ENCODE measurements at places on chromosomes 4 and X.

DNA sequence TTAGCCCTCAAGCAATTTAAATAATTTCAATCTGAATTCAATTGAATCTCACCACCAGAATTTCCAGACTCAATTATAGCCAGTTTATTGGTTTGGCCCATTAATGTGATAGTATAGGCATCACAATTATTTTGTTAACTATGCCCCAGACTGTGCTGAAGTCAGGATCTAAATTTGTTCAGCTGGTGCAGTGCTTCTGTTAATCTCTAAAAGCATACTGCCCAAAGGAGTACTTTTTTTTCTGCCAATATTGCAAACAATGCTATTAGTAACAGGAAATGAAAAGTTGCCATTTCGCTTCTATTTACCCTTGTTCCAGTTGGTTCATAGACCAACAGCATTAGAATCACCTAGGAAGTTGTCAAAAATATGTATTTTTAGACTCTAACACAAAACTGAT lies 171.0 kb downstream of the GPM6A start:
- no peak for DNase-seq

DNA sequence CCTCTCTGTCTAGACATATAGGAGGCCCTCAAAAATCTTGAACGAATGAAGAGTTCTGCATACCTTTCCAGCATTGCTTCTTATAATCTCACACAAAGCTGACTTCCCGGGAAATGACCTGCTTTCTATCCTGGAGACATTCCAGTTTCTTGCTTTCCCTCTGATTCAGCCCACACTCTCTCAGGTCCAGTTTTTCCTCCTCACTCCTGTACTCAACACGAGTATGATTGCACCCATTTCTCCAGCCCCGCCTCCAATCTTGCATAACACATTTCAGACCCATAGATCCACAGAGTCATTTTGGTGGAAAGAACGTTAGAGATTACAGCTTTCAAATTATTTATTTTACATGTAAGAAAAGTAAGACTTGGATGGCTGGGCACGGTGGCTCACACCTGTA lies 127.5 kb upstream of the TLR3 start:
- peak; percentile 90 for DNase-seq

DNA sequence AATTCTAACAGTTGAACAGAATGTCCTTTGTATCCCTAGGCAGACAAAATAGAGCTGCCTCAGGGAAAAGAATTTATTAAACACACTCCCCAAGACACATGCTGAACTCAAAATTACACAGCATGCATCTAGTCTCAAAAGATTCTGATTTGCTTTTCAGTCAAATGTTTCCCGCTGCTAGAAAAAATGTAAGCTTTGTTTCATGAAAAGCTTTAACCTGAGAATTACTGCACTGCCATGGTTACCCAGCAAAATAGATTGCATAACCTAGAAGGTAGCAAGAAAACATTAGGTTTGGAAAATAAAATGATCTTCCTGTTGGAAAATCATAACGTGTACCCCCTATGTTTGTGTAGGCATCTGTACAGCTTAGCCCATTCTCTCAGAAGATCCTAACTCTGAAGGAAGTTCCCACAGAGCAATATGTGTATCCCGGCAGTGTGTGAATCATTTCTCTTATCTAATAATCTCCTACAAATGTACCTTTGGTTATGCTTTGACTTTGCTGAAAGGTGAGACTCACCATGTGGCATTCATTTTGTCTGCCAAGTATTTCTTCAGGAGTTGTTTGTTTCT lies 646.9 kb downstream of the STPG2 start:
- no peak for DNase-seq

DNA sequence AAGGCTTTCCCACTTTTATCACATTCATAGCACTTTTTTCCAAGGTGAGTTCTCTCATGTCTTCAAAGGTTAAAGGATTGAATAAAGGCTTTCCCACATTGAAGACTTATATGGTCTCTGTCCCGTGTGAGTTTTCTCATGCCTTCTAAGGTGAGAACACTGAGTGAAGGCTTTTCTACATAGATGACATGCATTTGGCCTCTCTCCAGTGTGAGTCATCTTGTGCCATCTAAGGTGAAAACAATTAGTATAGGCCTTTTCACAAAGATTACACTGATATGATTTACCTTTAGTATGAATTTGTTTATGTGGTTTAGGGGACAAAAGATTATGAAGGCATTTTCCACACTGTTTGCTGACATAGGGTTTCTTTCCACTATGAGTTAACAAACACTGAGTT lies 21.2 kb downstream of the USP17L30 start:
- no peak for DNase-seq

DNA sequence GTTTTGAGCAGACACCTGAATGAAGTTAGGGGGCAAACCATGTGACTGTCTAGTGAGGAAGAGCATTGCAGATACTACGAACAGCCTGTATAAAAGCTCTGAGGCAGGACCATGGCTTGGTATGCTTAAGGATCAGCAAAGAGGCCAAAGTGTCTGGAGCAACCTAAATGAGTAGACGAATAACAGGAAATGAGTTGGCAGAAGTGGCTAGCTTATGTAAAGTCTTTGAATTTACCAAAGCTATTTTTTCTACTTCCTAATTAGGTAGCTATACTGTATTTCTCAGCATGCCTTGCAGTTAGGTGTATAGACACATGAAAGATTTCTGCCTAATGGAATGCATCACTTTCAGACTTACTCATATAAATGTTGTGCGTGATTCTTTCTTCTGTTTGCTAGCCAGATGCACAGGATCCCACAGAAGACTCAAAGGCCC lies 9.3 kb upstream of the GPRIN3 start:
- DNase-seq = no peak

DNA sequence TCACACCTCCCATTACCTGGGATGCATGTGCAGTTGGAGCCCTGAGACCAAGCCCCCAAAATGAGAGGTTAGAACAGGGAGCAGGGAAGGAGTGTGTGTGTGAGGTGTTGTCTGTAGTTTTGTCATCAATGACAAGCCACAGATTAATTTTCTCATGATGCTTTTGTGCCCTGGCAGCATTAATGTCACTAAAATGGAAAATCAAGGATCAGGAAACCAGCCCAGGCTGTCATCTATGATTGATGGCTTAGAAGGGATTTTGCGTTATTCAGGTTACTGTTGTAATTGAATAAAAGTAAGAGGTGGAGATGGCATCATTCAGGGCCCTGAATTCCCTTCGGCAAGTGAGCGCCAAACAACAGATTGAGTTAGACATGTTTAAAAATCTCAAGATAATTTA lies 130.5 kb upstream of the C1QTNF7 start:
- DNase-seq = no peak

DNA sequence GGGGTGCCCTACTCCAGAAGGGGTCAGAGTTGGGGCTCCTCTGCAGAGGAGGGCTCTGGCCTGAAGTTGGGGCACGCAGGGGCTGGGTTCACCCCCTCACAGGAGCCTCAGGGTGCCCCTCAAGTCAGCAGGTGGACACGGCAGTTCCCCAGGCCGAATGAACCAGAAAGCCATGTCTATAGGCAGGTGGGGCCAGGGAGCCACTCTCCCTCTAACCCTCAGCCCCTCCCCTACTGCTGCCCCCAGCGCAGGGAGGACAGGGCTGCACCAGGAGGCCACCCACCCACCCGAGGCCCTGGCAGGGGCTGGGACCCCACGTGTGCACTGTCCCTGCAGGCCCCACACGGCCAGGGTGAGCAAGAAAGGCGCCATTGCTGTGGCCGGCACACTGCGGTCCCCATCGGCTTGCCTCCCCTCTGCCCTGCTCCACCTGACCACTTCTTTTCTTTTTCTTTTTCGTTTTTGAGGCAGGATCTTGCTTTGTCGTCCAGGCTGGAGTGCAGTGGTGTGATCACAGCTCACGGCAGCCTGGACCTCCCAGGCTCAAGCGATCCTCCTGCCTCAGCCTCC lies 83.8 kb downstream of the FAM53A start:
- DNase-seq = no peak

GRCh38 chr4:3766036-3766784 lies at the start of gene ADRA2C:
Gene ADRA2C (plus strand): TSS chr4:3766385. CDS start chr4:3766607, 222 bp downstream.
- no peak for DNase-seq

GRCh38 chrX:105752338-105752956 lies 69.9 kb upstream of the NRK start:
- DNase-seq = no peak

DNA sequence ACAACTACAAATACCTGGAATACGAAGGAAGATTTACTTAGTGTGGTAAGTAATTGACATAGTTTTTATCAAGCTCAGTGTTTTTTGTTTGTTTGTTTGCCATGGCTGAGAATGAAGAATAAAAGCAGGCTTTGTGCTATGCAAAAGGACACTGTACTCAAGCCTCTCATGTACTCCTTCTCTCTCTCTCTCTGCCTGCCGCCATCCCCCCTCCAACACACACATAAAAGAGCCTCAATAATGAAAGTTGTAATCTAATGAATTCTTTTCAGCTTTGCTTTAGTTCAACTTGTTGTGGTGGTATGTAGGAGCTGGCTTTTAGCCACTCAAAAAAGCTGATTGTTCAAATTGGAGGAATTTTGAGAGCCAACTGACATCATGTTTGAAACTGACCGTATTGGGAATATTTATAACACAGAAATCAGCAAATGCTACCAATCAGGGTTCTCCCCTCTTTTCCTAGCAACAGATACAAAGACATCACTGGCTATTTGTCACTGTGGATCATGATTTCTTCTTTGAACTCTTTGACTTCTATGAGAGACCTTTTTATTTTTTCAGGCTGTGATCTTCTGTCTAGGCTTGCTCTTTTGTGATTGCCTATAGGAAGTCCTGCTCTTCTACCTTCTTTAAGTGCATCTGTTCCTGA lies 1148.8 kb downstream of the RAPGEF2 start:
- no peak for DNase-seq

DNA sequence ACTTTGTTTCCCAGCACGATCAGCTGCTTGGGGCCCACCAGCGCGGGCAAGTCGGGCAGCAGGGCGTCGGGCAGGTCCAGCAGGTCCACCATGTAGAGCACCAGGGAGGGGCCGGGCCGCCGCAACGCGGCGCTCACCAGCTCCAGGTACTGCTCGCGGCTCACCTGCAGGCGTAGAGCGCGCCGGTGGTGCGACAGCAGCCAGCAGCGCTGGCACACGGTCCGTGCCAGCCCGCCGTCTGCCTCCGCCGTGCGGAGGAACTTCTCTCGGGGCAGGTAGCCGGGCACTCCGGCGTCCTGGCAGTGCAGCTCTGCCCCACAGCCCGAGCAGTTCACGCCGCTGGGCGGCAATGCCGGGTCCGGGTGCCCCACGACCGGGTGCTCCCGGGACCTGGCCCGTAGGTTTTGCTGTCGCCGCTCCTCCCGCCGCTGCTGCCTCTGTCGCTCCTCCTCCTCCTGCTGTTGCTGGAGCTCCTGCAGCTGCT lies 527 bp downstream of the NOA1 start:
- no peak for DNase-seq

GRCh38 chr4:10893395-10893794 lies 208.8 kb upstream of the CLNK start:
- DNase-seq = no peak

DNA sequence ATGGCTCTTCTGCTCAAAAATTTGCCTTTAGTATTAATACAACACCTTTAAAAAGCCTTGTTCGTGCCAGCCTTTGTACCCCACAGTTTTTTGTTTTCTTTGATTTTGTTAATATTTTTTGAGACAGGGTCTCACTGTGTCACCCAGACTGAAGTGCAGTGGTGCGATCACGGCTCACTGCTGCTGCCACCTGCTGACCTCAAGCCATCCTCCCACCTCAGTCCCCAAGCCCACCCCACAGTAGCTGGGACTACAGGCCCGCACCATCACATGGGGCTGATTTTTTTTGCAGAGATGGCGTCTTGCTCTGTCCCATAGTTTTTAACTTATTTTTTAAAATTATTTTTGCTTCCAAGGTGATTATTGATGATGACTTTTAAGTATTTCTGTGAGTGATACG lies 134.0 kb downstream of the HTR2C start:
- DNase-seq = no peak

DNA sequence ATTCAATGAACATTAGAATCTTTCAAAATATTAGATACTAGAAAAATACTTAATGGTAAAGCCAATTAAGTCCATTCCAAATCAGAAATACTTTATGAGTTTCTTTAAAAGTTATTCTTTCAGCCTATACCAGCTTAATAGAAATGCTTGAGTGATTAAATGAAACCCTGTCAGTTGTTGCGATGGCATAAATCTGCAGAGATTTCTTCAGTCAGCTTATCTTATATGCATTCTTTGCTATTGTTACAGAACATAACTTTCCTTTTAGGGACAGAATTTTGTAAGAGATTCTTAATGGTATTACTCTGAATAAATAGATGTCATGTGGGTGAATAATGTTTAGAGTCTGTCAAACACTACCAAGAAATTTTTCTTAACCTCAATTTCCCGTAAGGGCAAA lies 325.0 kb upstream of the HAND2 start:
- DNase-seq = no peak

DNA sequence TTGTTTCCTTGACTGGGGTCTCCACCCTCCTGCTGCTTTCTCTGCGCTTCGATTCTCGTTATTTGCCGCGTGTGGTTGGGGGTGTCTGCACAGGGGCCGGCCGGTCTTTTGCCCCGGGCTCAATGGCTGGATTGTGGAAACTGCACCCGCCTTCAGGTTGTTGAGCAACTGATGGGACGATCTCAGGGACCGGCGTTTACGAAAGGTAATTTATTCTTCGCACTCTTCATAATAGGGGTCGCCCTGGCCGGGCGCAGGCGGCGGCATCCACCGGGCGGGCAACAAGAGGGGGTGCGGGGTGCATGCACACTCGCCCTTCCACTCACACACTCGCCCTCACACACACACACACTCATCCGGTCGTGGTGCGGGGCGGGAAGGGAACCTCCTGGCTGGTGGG lies 1.4 kb downstream of the ADGRL3 start:
- DNase-seq = no peak

DNA sequence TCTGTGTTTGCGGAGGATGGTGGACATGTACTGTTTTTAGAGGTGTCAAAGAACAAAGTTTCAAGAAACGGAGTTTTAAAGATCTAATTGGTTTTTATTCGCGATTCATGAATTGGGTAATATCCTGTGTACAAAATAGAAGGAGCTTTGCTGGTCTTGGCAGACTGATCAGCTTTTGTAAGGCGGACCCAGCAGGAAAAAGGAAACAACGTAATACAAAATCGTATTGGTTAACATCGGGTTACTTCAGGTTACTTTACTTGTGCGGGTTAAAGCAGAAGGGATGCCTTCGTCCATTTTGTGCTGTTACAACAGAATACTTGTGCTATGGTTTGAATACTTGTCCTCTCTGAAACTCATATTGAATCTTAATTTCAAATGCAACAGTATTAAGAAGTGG lies 11.4 kb upstream of the NYX start:
- no peak for DNase-seq

GRCh38 chrX:151153086-151153485 lies 23.3 kb upstream of the GPR50 start:
- no peak for DNase-seq

- DNase-seq = no peak
These were observed 251.8 kb upstream of the FTHL17 start for GRCh38 chrX:31323658-31324057.

GRCh38 chrX:133594156-133594555 lies 178.9 kb upstream of the GPC4 start:
- no peak for DNase-seq
